ENCODE measurements at places on chromosomes 7 and 10.
A peak's percentile ranks its signal among the peaks of the same experiment; 100 is the strongest.

DNA sequence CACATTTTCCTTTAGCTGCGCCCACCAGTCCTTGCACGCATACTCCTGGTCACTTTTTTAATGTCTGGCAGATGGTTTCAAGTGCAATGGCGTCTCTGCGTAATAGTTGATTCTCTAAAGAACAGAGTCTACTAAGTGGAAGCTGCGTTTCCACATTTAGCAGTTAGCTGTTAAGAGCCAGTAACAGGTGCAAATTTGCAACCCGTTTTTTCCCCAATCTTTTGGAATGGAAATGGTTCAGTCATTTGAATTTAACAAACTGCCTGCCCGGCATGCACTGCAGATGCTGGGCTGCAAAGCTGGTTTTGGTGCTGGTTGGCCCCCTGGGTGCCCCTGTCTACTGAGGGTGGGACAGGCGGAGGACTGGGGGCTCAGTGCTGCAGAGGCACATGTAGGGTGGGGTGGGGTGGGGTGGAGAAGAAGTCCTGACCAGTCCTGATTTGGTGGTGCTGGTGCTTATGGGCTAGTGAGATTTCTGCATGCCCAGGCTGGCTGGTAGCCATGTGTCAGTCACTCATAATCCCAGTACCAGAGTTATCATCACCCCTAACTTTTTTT lies 43.9 kb downstream of the CUX1 start:
- no peak for DNase-seq

GRCh38 chr7:77917500-77918262 lies 119.1 kb downstream of the PHTF2 start:
- no peak for DNase-seq

DNA sequence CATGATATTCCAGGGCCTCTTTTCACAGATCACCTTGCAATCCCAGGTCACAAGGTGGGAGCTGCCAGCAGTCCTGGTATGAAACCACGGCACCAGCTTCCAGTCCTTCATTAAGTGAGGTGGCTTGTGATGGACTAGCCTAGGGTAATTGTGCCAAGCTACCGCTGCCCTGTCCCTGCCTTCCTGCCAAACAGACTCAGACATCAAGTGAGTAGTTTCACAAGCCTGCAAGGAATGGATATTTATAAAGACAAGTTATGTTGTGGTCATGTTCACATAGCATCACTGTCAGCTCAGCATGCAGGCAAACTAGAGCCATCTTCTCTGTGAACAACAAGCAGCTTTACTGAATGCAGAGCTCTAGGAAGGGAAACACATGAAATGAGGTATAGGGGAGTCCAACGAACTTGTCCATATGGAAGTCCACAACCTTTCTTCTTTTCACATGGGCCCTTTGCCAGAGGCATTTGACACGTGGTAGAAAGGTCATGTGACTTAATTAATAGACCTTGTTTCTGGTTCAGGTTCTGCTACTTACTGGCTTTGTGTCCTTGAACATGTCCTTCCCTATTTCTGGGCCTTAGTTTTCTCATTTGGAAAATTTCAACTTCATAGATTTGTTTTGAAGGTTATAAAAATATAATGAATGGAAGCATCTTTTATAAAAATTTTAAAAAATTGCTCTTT lies 1061.2 kb downstream of the KCNMA1 start:
- DNase-seq, result no peak

GRCh38 chr7:31003721-31004120 lies 40.0 kb downstream of the GHRHR start:
- no peak for DNase-seq

DNA sequence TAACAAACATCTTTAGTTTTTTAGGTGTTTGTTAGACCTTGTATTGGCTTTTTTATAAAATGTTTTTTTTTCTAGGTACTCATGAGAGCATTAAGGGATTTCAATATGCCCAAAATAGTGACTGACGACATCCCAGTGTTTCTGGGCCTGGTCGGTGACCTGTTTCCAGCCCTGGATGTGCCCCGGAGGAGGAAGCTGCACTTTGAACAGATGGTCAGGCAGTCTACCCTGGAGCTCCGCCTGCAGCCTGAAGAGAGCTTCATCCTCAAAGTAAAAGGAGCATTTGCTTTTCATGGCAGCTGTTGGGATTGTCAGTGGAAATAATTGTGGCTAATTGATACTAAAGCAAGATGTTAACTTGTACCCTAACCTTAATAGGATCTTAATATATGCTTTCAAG lies 161.5 kb downstream of the DNAH11 start:
- no peak for DNase-seq

DNA sequence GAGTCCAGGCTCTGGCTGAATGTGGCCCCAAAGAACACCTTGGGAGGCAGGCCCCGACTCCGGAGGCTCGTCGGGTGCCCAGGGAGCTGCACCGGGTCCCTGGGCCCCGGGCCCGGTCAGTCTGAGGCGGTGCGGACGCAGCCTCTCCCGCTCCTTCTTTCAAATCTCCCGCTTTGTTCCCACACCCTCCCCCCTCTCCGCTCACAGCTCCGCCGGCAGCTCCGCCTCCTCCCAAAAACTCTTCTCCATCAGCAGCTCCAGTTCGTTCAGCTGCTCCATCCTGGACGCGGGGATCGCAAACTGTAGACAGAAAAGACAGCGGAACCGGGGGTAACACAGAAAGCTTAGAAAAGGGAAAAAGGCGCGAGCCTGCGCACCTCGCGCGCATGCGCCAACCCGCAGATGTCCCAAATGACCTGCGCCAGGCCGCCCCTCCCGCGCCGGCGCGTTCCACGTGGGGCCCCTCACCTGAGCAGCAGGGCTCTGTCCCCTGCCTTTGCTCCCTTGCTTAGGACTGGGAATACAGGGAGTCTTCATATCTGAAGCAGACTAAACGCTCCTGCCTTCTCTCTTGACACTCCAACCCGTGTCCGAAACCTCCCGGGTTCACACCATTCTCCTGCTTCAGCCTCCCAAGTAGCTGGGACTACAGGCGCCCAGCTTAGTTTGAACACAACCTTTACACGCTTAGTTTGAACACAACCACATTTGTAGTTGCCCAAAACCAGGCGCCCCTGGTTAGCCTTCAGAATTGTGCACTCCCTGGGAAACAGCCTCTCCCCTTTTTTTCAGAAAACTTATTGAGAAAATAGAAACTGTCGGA lies at the start of gene DNA2:
Gene DNA2, minus strand, starts transcription at position 388 of the 823 bp plus-strand sequence. Its CDS starts 109 bp downstream, at position 279.
- DNase-seq, result peak; percentile 58

GRCh38 chr10:80530816-80531215 lies 6.9 kb upstream of the SH2D4B start:
- no peak for DNase-seq

Data from activated T-helper 1 cell treated with Interleukin-2 at 50 U/mL for 16 hours (primary cell).